ENCODE measurements at places on chromosomes 2 and 18.

GRCh38 chr2:108446703-108447102 lies 2.3 kb upstream of the GCC2 start:
- DNase-seq = no peak

DNA sequence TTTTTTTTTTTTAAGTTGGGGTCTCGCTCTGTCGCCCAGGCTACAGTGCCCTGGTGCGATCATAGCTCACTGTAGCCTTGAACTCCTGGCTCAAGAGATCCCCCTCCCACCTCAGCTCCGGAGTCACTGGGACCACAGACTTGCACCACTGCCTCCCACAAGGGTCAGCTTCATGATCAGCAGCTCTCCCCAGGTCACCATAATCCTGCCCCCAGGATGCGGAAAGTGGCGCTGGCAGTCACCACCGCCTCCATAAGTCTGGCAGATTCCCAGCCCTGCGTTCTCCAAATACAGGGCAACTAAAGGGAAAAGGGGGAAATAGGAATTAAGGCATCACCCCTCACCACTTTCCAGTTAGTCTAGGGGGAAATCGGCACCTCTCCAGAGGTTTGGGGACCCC lies 5.2 kb upstream of the ARID5A start:
- DNase-seq = no peak

GRCh38 chr2:124639524-124639923 lies 614.4 kb downstream of the CNTNAP5 start:
- DNase-seq = no peak

DNA sequence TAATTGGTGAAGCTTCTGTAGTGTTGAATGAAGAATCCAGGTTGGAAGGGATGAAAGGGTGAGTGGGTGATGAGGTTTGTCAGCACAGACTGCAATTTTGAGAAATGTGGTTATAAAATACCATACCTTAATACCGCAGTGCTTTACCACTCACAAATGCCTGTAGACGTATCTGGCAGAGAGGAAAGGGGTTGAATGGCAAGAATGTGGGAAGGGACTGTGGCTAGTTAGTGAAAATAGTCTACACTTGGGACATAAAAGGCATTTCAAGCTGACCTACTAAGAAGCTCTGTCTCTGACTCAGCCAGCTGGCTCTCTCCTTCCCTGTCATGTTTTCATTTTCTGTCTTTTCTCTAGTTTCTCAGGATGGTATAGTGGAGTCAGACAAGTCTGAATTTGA lies 25.1 kb downstream of the CDK15 start:
- DNase-seq = no peak

- DNase-seq = no peak
Measured at GRCh38 chr18:13555865-13556264, 170.5 kb downstream of the FAM210A start.

GRCh38 chr2:86081724-86082123 lies 24.0 kb downstream of the POLR1A start:
- DNase-seq = no peak

GRCh38 chr2:99811544-99811943 lies 321.7 kb upstream of the REV1 start:
- DNase-seq = no peak

DNA sequence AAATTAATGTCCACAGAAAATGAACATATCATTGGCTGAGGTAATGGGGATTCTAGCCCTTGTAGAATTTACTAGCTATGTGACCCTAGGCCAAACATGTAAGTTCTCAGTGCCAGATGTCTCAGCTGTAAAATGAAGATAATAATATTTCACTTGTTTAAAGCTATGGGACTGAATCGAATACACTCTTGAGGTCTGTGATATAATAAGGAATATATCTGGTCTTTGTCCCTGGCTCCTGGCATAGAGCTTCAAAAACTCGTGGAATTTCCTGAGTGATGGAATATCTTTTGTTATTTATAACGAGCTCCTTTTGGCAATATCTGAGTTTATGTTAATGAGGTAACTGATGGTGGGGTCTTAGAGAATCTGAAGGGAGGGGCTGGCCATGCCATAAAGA lies 201.4 kb upstream of the CYP26B1 start:
- DNase-seq = no peak

GRCh38 chr18:75752740-75753263 lies 325.3 kb upstream of the SMIM21 start:
- DNase-seq = no peak

DNA sequence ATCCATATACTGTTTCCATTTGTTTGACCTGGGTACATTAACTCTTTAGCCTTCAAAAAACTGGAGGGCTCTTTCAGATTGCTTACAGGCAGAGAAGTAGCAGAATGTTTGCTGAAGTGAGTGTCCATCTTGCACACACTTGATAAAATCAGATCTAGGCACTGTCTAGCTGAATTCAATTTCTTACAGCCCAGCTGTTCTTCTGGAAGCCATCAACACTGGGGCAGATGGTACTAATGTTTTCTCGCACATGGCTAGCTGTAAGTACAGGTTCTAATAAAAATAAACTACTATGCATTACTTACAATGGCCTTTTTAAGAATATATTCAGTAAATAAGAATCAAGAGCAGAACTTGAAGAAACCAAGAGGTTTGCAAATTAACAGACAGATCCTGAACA lies 175.9 kb downstream of the NBAS start:
- DNase-seq = no peak

- no peak for DNase-seq
Measured at GRCh38 chr2:200130762-200131166, 175.4 kb downstream of the MAIP1 start.

DNA sequence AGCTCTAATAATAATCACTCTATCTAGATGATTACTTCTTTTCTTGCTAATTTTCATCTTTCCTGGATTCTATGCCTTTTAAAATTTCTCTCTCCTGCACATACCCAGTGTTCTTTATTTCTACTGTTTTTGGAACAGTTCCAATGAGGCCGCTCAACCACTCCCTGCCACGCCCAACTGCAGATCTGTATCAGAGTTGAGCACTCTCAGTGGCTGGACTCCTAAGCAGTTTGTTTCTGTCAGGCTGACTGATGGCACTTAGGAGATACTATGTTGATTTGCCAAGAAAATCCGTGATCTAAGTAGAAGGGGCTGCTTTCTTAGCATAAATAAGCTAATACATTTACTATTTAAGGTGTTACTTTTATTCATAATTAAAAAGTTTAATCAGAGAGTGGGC lies 192.8 kb downstream of the ARHGAP15 start:
- DNase-seq = no peak

- DNase-seq = no peak
Measured at GRCh38 chr2:174484573-174484972, 2.3 kb downstream of the GPR155 start.

DNA sequence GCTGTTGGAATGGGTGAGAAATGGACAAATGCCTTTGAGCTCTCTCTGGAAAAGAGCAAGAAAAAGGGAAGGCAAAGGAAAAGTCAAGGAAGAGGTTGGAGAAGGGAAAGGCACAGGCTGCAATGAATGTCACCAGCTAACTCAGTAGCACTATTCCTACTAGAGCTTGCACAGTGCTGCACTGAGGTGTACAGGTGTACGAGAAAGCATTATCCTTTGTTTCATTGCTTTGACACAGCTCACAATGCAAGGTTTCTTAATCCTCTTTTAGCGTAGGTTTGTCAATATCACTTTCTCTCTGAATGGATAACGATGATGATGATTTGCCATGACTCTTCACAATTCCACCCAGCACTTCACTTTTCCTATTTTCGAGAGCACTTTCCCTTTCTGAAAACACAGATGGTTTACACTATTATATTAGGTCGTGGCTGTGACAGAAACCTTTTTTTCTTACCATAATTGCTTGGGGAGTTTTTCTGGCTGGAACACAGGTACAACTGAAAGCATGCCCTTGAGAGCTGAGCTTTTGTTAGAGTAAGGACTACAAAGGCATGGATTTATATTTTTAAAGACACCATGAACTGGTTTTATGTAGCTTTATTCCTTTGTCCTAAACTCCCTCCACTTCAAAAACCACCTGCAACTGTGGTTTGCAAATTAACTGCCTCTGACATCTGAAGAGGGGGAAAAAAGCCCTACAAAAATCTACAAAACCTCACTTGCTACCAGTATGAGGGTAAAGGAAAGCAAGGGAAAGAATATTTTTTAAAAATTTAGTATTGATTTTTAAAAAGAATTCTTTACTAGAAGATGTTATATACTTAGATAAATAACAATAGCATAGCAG lies 265.5 kb downstream of the TGIF1 start:
- DNase-seq = no peak

GRCh38 chr2:213420828-213421385 lies 136.6 kb downstream of the SPAG16 start:
- DNase-seq = no peak

GRCh38 chr18:41144441-41144840 lies 810.6 kb upstream of the PIK3C3 start:
- no peak for DNase-seq
